ENCODE measurements at places on chromosomes 13 and 19.

DNA sequence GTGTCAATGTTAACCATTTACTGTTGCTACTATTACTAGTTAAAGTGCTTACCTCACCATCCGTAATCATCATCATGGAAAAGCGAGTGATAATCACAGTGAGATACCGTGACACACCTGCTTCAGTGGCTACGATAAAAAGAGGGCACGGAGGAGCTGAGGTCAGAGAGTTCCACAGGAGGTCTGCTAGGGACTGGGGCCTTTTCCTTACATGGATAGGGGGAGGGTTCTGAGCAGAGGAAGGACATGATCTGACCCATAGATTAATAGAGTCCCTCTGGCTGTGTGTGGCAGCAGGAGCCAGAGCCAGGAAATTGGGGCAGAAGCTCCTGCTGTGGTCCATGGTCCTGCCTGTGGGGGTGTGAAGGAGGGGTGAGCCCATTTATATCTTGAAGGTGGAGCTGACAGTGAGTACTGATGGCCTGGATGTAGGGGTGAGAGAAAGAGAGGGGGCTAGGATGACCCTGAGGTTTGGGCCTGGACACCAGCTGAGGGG lies 136.7 kb downstream of the SIPA1L3 start:
- DNase-seq: no peak

GRCh38 chr13:65479692-65480091 lies 1750.4 kb downstream of the PCDH9 start:
- DNase-seq: no peak

GRCh38 chr19:29978080-29978479 lies 36.0 kb downstream of the URI1 start:
- DNase-seq: no peak

- peak; percentile 74 for DNase-seq
Measured at GRCh38 chr13:24512197-24512907, at the start of gene PARP4. Gene PARP4, minus strand, starts transcription at chr13:24512778. Its CDS starts 9,002 bp downstream, at chr13:24503776.

DNA sequence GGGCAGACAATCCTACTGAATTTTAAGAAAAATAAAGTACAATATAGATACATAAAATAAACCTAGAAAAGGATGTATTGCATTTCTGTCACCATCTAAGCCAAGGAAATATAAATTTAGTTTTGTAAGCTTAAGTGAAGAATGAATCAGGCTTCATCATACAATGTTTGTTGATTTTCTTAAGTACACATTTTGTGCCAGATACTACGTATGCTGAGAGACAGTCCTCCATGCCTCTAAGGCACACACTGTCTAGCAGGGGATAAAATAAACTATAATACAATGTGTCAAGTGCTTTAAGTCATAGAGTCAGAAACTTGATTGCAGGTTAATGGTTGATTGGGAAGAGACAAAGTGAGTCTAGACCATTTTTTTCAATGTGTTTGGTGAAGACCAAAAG lies 465.7 kb downstream of the TBC1D4 start:
- no peak for DNase-seq

- DNase-seq: no peak
Measured at GRCh38 chr19:15372891-15373301, 6.7 kb downstream of the AKAP8 start.

GRCh38 chr19:29603308-29603707 lies 2.8 kb upstream of the POP4 start:
- DNase-seq: no peak

DNA sequence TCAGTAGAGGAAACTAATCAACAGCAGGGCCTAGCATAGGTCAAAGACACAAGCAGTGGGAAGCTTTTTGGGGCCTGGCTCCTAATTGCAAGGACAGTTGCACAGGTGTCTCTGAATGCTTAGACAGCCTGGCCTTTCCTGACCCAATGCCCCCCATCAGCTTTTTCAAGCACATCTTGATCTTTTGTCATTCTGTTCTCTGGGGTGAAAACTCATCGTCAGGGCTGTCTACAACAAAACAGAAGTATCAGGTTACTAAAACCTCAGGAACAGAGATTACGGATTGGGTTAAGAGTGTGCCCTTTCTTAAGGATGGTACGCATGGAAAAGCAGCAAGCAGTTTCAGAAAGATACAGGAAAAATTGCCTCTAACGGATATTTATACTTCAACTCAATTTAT lies 8.3 kb upstream of the ZNF254 start:
- no peak for DNase-seq

DNA sequence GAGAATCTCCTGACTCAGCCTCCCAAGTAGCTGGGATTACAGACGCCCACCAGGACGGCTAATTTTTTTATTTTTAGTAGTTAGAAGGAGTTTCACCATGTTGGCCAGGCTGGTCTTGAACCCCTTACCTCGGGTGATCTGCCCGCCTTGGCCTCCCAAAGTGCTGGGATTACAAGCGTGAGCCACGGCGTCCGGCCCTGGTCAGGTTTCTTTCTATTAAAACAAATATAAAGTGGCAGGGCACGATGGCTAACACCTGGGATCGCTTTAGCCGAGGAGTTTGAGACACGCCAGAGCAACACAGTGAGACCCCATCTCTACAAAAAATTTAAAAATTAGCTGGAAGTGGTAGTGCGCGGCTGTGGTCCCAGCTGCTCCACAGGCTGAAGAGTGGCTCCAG lies 1.5 kb upstream of the MED25 start:
- no peak for DNase-seq

GRCh38 chr13:45441633-45442032 lies 23.1 kb upstream of the COG3 start:
- DNase-seq: no peak

GRCh38 chr13:45728759-45729158 lies 26.6 kb downstream of the CBY2 start:
- DNase-seq: peak; percentile 21
